ENCODE measurements at places on chromosomes 4 and X. TPM values are rescaled to one million over a fixed set of nuclear protein-coding genes. Genes with fewer than 3 reads are reported as not detected.

GRCh38 chr4:140237616-140238350, 83.8 kb upstream of the MAML3 start:
- no peak overlapping the region for H3K4me3 ChIP-seq
- no peak overlapping the region for H3K27ac ChIP-seq
- peaks cover 40% of the 10 kb centered on the region for H3K4me1 ChIP-seq
- H3K27me3 ChIP-seq, result peaks cover 4% of the 10 kb centered on the region
- H3K36me3 ChIP-seq, result no peaks in the 10 kb centered on the region

DNA sequence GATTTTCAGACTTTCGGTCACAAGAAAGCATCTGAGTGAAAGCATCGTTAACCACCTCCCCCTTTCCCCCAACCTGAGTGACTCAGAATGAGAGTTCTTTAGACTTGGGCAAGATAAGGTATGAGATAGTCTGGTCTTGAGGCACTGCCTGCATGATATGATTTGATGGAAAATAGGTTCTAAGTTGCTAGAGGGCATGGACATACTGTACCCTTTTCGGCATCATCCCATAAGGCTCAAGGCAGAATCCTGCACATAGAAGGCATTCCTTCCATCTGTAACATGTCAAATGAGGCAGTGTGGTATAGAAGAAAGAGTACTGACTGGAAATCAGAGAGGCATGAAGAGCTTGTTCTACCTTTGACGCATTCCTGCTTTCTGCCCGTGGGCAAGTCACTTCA, 16.8 kb upstream of the AMOT start:
- H3K27me3 ChIP-seq, result peaks cover 7% of the 10 kb centered on the region
- no peaks in the 10 kb centered on the region for H3K36me3 ChIP-seq
- H3K4me3 ChIP-seq, result no peak overlapping the region
- peaks cover 15% of the 10 kb centered on the region for H3K4me1 ChIP-seq
- H3K27ac ChIP-seq, result no peak overlapping the region

The C4orf54 gene
- not detected for total RNA-seq

DNA sequence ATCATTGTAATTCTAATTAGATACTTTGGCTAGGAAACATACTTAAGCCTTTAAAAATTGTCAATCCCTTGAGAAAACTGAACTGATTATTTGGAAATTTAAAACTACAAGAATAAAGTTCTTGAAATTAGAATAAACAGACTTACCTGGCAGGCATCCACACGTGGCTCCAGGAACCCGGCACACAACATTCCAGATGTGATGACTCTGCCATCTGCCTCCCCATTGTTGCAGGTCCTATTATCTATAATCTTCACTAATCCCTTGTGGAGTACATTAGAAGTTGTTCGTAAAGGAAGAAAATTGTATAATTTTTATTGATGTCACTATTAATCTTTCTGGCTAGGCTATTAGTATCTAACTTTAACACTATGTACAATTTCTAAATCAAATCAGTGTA, 16.2 kb upstream of the GNRHR start:
- H3K27me3 ChIP-seq, result no peaks in the 10 kb centered on the region
- no peak overlapping the region for H3K27ac ChIP-seq
- H3K36me3 ChIP-seq, result no peaks in the 10 kb centered on the region
- H3K4me3 ChIP-seq, result no peak overlapping the region

The TEX13D gene
- total RNA-seq, result 0.11 TPM

DNA sequence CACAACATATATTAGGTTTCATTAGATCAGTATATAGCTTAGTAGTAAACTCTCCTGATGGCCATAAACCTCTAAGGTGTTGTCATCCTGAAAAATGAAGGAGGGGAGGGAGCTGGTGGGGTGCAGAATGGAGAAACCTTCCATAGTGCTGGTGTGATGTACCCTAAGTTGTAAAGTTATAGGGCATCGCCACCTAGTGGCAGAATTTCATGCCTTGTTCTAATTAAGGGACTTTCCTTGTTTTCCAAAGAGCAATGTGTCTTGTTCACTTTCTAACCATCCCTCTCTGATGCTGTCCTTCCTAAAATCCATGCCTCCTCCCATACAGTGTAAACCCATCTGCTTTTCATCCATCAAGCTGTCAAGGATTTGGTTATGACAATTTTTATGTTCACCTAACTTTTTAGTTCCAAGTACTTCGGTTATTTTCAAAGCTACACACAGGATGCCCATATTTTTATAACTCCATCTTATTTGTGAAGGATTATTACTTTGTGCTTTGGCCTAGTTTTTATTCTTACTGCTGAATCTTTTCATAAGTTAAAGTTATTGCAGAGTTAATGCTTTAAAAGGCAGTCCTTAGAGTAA, 4.5 kb downstream of the NBDY start:
- peaks cover 16% of the 10 kb centered on the region for H3K36me3 ChIP-seq
- peak; percentile 12 for DNase-seq
- H3K4me1 ChIP-seq, result peaks cover 18% of the 10 kb centered on the region
- H3K4me3 ChIP-seq, result no peak overlapping the region

GRCh38 chrX:115960440-115961084, 210.0 kb upstream of the AGTR2 start:
- no peaks in the 10 kb centered on the region for H3K4me1 ChIP-seq
- H3K27me3 ChIP-seq, result no peaks in the 10 kb centered on the region

The IL2 gene
- total RNA-seq, result 101 TPM

The SERTM2 gene
- not detected for total RNA-seq

The HELT gene
- total RNA-seq, result not detected

- no peaks in the 10 kb centered on the region for H3K4me1 ChIP-seq
- no peak overlapping the region for H3K27ac ChIP-seq
- no peak for DNase-seq
- no peak overlapping the region for H3K4me3 ChIP-seq
- H3K36me3 ChIP-seq, result no peaks in the 10 kb centered on the region
Measured at GRCh38 chr4:45897946-45898585, 225.8 kb downstream of the GABRG1 start.

DNA sequence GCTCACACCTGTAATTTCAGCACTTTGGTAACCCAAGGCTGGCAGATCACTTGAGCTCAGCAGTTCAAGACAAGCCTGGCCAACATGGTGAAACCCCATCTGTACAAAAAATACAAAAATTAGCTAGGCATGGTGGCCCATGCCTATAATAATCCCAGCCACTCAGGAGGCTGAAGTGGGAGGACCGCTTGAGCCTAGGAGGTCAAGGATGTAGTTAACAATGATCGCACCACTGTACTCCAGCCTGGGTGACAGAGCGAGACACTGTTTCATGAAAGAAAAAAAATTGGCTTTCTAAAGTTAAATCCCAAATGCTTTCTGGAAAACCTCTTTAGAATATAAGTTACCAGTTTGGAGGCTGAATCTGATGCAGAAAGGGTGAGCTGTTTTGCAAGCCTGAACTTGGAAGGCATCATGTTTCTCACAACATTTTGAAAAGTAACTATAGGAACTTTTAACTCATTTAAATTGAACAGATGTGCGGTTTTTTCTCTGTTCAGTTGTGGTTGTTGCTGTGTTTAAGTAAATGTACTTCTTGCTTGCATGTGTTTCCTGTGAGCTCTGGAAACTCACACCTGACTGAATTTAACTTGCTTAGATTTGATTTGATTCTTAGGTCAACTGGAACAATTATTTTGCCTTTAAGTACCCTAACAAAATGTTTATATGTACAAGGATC, 39.8 kb upstream of the TMEM131L start:
- no peaks in the 10 kb centered on the region for H3K27me3 ChIP-seq
- no peak overlapping the region for H3K27ac ChIP-seq
- peaks cover 3% of the 10 kb centered on the region for H3K36me3 ChIP-seq
- H3K4me1 ChIP-seq, result peaks cover 57% of the 10 kb centered on the region
- H3K4me3 ChIP-seq, result no peak overlapping the region
